ENCODE measurements at places on chromosomes 4 and X.

GRCh38 chrX:147803948-147804347 is 107.8 kb upstream of the FMR1 start:
- H3K27ac ChIP-seq: no peak overlapping the region
- H3K4me3 ChIP-seq: no peak overlapping the region
- DNase-seq: no peak
- peaks cover 2% of the 10 kb centered on the region for H3K27me3 ChIP-seq
- no peaks in the 10 kb centered on the region for H3K4me1 ChIP-seq

GRCh38 chrX:457292-457679 is 70.6 kb upstream of the PPP2R3B start:
- no peaks in the 10 kb centered on the region for H3K36me3 ChIP-seq
- no peak overlapping the region for H3K27ac ChIP-seq
- no peaks in the 10 kb centered on the region for H3K4me1 ChIP-seq
- no peak for DNase-seq

GRCh38 chrX:11244636-11245035 is 48.6 kb upstream of the AMELX start:
- DNase-seq: no peak
- H3K27me3 ChIP-seq: no peaks in the 10 kb centered on the region
- no peak overlapping the region for H3K4me3 ChIP-seq
- no peak overlapping the region for H3K27ac ChIP-seq
- H3K4me1 ChIP-seq: no peaks in the 10 kb centered on the region

GRCh38 chr4:168527560-168527959 is 30.7 kb downstream of the PALLD start:
- no peak for DNase-seq
- H3K27ac ChIP-seq: no peak overlapping the region
- no peak overlapping the region for H3K4me3 ChIP-seq
- H3K36me3 ChIP-seq: no peaks in the 10 kb centered on the region
- no peaks in the 10 kb centered on the region for H3K27me3 ChIP-seq

DNA sequence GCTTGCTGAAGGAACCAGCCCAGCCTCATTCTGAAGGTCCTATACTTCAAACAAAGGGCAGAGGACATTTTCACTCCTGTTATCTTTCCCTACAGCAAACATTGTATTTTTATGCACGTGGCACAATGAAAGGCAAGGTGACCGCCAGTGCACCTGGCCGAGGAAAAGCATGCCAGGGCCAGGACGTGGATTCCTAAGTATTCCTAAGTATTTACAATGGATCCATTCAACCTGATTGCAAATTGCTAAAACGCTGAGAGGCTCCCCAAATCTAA is 127.9 kb upstream of the FTHL17 start:
- H3K27me3 ChIP-seq: no peaks in the 10 kb centered on the region
- H3K27ac ChIP-seq: no peak overlapping the region
- no peak for DNase-seq
- H3K4me1 ChIP-seq: no peaks in the 10 kb centered on the region

DNA sequence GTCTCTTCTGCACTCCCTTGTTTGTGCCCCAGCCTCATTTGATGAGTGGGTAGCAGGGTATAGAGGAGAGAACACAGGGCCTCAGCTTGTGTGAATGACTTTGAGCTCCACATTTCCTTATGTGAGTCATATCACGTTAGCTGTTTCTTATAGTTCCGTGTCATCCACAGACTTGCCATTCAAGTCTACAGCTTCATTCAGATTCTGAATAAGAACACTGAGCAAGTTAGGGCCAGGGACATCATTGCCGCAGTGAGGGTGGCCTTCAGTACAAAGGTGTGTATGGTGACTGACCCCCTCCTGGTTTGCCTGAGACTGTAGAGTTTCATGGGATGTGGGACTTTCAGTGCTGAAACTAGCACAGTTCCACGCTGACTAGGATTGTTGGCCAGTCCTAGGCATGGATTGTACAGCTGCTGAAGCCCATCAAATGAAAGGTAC is 23.6 kb downstream of the KLF3 start:
- H3K4me1 ChIP-seq: peaks cover 43% of the 10 kb centered on the region
- no peaks in the 10 kb centered on the region for H3K27me3 ChIP-seq
- no peak overlapping the region for H3K27ac ChIP-seq
- H3K4me3 ChIP-seq: no peak overlapping the region

GRCh38 chr4:156962528-156962974 is 9.0 kb downstream of the PDGFC start:
- no peak overlapping the region for H3K27ac ChIP-seq
- no peaks in the 10 kb centered on the region for H3K4me1 ChIP-seq
- no peaks in the 10 kb centered on the region for H3K27me3 ChIP-seq

DNA sequence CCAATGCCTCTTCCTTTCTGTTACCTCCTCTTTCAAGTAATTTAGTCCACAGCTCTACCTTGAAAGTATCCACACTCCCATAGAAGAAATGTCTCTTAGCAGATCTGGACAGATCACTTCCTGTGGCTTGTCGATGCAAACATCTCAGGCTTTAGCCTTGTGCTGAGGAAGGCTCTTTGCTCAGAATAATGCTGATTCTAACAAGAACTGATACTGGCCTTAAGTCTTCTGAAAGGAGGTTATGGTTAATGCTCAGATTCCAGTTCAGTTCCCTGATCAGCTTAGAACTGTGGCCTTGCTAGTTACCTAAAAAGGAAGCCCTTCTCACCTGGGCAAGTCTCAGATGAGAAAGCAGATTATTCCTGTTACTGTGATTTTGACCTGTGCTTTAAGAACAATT is 230.1 kb upstream of the FAT4 start:
- H3K27ac ChIP-seq: no peak overlapping the region
- no peaks in the 10 kb centered on the region for H3K27me3 ChIP-seq
- DNase-seq: no peak
- H3K4me3 ChIP-seq: no peak overlapping the region

DNA sequence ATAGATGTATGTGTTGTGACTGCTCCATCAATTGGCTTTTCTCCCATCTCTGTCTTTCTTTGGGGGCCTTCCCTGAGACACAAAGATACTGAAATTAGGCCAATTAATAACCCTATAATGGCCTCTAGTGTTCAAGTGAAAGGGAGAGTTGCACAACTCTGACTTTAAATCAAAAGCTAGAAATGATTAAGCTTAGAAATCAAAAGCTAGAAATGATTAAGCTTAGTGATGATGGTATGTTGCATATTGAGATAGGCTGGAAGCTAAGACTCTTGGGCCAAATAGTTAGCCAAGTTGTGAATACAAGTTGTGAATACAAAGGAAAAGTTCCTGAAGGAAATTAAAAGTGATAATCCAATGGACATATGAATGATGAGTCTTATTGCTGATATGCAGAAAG is 452.9 kb upstream of the AGA start:
- no peaks in the 10 kb centered on the region for H3K36me3 ChIP-seq
- no peaks in the 10 kb centered on the region for H3K27me3 ChIP-seq
- H3K4me3 ChIP-seq: no peak overlapping the region
- DNase-seq: no peak

GRCh38 chrX:151370906-151371305 is 26.1 kb upstream of the VMA21 start:
- no peak overlapping the region for H3K27ac ChIP-seq
- no peak for DNase-seq
- no peaks in the 10 kb centered on the region for H3K4me1 ChIP-seq
- no peaks in the 10 kb centered on the region for H3K36me3 ChIP-seq
- H3K27me3 ChIP-seq: peaks cover 12% of the 10 kb centered on the region

DNA sequence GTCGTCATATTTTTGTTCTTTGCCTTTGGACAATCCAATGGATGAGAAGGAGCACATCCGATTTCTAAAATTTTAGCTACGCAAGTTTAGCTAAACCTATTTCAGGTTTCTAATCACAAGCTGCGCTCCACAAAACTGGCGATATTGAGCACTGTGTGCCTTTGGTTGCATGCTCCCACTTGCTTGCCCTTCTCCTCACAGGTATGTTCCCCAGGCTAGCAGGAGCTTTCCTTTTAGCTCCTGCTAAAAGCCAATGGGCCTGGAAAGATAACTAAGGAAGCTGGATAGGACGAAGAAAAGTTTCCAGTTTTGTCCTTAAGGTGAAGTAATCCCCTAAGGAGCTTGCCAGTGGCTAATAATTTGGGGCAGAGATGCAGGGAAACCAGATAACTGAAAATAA is 975.2 kb downstream of the FSTL5 start:
- no peak for DNase-seq
- H3K4me3 ChIP-seq: no peak overlapping the region
- no peaks in the 10 kb centered on the region for H3K27me3 ChIP-seq
- no peaks in the 10 kb centered on the region for H3K36me3 ChIP-seq
- no peaks in the 10 kb centered on the region for H3K4me1 ChIP-seq

GRCh38 chr4:61468024-61468720 is 268.0 kb downstream of the ADGRL3 start:
- no peaks in the 10 kb centered on the region for H3K4me1 ChIP-seq
- H3K27me3 ChIP-seq: no peaks in the 10 kb centered on the region
- no peak overlapping the region for H3K27ac ChIP-seq
- no peaks in the 10 kb centered on the region for H3K36me3 ChIP-seq

- H3K4me3 ChIP-seq: no peak overlapping the region
- no peak for DNase-seq
- no peaks in the 10 kb centered on the region for H3K36me3 ChIP-seq
- no peak overlapping the region for H3K27ac ChIP-seq
- no peaks in the 10 kb centered on the region for H3K27me3 ChIP-seq
- no peaks in the 10 kb centered on the region for H3K4me1 ChIP-seq
These were observed 330.2 kb downstream of the HS3ST1 start for GRCh38 chr4:11098461-11098860.

DNA sequence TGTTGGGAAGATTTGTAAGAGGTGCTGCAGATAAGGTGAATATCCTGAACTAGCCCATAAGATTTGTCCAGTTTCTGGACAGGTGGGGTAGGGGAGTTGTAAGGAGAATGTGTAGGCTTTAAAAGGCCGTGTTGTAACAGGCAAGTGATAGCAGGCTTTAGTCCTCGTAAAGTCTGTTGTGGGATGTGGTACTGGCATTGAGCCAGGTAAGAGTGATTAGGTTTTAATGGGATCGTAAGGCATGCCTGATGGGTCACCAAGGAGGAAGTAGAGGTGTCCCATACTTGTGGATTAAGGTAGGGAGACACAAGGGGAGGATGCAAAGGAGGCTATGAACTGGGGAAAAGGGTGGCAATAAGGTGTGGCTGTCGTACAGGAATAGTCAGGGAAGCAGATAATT is 256.9 kb upstream of the DKK2 start:
- H3K4me1 ChIP-seq: no peaks in the 10 kb centered on the region
- no peaks in the 10 kb centered on the region for H3K27me3 ChIP-seq
- H3K4me3 ChIP-seq: no peak overlapping the region
- no peaks in the 10 kb centered on the region for H3K36me3 ChIP-seq

DNA sequence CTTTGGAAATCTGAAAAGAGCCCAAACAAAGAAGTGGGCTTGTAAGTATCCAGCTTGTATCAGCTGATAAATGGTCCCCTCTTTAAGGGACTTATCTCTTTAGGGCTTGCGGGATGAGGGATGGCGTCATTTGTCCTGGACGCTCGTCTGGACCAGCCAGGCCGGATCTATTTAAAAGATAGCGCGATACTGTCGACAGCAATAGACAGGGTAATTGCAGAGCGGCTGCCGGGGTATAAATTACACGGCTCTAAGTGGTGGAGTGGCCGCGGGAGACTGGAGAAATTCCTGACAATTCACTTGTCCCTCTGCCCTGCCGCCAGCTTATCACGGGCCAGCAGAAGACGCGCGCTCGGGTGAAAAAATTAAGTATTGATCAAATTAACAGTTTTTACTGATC is 90.7 kb downstream of the FAM53A start:
- no peak overlapping the region for H3K27ac ChIP-seq
- DNase-seq: no peak
- H3K4me1 ChIP-seq: no peaks in the 10 kb centered on the region
- H3K4me3 ChIP-seq: no peak overlapping the region
- peaks cover 4% of the 10 kb centered on the region for H3K27me3 ChIP-seq
- H3K36me3 ChIP-seq: no peaks in the 10 kb centered on the region

DNA sequence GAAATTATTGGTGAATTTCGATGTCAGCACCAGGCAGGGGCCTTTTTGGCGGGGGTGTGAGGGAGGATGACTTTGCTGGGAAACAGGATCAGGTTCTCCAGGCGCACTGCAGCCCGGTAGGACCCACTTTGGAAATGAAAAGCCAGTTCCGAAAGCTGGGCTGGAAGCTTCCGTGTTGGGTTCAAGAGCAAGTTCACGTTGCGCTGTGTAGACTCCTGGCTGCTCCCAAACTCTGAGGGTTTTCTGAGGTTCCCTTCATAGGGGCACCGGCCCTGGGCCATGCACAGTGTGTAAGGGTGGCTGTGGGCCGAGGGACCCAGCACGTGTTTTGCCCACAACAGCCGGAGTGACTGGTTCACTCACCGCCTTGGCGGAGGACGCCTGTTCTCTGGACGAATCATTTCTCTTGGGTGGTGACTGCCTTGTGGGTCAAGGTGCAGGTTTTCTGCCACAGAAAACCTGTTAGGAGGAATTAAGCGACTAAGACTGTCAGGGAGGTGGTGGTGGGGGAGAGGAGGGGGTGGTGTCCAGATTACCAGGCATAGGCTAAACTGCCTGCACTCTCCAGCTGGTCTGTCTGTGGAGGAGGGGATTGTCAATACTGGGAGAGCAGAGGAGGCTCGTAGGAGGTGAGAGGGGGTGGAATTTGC is 8.0 kb downstream of the SHOX start:
- H3K4me1 ChIP-seq: no peaks in the 10 kb centered on the region
- peaks cover 42% of the 10 kb centered on the region for H3K27me3 ChIP-seq
- no peaks in the 10 kb centered on the region for H3K36me3 ChIP-seq
- DNase-seq: no peak
- H3K4me3 ChIP-seq: no peak overlapping the region

DNA sequence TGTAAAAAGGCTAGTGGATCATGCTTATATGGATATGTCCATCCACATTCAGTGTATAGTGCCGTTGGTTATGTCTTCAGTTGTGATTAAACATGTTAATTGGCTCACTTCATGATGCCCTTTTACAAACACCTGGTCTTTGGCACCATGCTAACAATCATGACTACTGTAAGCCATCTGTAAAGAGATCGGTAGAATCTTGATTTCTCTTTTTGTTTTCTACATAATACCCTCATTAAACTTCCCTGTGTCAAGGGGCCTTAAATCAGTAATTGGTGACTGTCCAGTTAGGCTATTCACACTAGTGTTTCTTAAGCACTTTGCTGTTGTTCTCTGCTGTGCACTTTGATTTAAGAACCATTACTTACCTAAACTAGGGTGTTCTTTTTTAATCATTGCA is 475.2 kb downstream of the RPA4 start:
- no peaks in the 10 kb centered on the region for H3K36me3 ChIP-seq
- no peak overlapping the region for H3K27ac ChIP-seq
- no peak overlapping the region for H3K4me3 ChIP-seq
- no peaks in the 10 kb centered on the region for H3K27me3 ChIP-seq
- H3K4me1 ChIP-seq: no peaks in the 10 kb centered on the region

DNA sequence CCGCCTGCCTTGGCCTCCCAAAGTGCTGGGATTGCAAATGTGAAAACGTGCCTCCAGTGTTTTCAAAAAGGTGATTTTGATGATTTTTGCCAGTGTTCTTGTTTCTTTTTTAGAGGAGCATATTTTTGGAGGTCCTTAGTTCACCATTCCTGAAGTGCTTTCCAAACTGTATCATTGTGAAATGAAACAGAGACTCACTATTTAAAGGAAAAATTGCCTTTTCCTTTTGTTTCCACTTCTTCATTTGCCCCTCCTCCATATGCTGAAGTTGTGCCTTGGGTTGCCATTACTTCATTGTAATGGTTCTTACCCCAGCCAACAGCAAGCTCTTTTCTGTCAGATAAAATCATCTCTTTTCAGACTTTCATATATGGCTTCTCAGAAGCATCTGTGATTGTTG is 164.4 kb downstream of the FNIP2 start:
- H3K4me3 ChIP-seq: no peak overlapping the region
- H3K27me3 ChIP-seq: no peaks in the 10 kb centered on the region
- H3K36me3 ChIP-seq: no peaks in the 10 kb centered on the region
- peaks cover 6% of the 10 kb centered on the region for H3K4me1 ChIP-seq
- DNase-seq: no peak
- no peak overlapping the region for H3K27ac ChIP-seq

- no peaks in the 10 kb centered on the region for H3K27me3 ChIP-seq
- no peaks in the 10 kb centered on the region for H3K4me1 ChIP-seq
- H3K27ac ChIP-seq: no peak overlapping the region
These were observed 221.8 kb downstream of the DACH2 start for GRCh38 chrX:86369847-86370630.
